Jurkat, Clone E6-1 (cell line): ENCODE measurements at places on chromosomes 1 and 21.

GRCh38 chr1:206472454-206472853 lies 2.2 kb downstream of the IKBKE start:
- DNase-seq: peak; percentile 32

GRCh38 chr1:158251163-158251562 lies 3.1 kb upstream of the CD1A start:
- DNase-seq: peak; percentile 67

- DNase-seq: no peak
These were observed 27.7 kb upstream of the DYRK1A start for GRCh38 chr21:37338671-37339551.

DNA sequence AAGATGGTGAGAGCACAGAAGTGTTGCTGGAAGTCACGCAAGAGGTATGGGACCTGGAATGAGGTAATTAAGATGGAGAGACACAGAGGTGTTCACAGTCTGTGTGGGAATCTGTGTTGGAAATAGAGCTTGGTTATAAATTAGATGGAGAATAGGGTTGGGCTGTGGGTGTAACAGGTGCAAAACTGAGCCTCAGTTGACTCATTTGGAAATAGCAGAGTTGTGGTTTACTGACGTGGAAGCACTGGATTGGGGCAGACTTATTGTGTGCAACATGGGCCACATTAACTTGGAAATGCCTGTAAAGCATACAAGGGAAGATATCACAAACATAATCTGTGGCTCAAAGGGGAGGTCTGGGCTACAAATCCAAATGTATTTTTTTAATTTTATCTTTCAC lies 13.0 kb downstream of the CAMSAP2 start:
- no peak for DNase-seq

GRCh38 chr1:65497256-65497830 lies 76.9 kb downstream of the LEPR start:
- DNase-seq: no peak

DNA sequence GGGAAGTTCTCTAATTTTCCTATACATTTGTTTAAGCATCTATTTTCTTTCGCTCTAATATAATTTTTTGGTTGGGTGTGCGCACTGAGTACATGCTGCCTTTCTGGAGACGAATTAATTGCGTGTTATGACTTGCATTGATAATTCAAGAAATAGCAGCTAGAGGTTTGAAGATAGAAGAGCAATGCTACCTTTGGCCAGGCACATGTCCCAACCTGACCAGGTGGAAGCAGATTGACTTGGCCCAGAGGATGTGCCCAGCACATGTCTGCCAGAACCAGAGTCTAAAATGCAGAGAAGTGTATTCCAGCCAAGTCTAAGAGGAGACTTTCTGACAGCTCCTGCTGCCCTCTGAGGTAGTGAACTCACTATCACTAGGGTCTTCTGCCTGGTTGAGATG lies 114.3 kb downstream of the SLC35F3 start:
- no peak for DNase-seq

- DNase-seq: no peak
These were observed 275.5 kb upstream of the RUNX1 start for GRCh38 chr21:35324372-35325220.

DNA sequence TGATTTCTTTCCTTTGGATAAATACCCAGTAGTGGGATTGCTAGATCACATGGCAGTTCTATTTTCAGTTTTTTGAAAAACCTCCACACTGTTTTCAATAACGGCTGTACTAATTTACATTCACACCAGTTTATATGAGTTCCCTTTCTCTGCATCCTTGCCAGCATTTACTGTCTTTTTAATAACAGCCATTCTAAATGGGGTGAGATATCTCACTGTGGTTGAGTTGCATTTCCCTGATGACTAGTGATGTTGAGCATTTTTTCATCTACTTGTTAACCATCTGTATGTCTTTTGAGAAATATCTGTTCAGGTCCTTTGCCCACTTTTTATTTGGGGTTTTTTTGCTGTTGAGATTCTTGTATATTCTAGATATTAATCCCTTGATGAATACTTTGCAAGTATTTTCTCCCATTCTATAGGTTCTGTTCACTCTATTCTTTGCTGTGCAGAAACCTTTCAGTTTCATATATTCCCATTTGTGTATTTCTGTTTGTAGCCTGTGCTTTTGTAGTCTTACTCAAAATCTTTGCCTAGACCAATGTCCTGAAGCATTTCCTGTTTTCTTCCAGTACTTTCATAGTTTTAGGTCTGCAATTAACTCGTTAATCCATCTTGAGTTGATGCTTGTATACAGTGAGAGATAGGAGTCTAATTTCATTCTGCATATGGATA lies 7.3 kb downstream of the HENMT1 start:
- DNase-seq: no peak

GRCh38 chr1:13730291-13730690 lies 30.3 kb downstream of the PRDM2 start:
- DNase-seq: no peak

- DNase-seq: peak; percentile 27
These were observed 95.9 kb downstream of the KCNJ15 start for GRCh38 chr21:38352536-38353219.

DNA sequence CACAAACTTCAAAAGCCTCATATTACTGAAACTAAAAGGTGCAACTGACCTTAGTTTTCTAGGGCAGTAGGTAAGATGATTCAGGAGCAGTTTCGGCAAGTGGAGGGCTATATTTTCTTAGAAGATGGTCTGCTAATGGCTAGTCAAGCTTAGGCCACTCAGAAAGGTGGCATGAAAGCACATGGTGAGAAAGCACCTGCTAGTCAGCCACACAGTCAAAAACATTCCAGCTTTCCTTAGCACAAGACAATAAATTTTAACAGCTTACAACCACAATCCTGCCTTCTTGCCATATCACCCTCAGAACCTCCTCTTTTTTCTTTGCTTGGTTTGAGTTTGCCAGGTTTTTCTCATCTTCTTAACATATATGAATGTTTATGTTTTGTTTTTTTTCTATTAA lies 81.1 kb upstream of the SLFNL1 start:
- DNase-seq: no peak

DNA sequence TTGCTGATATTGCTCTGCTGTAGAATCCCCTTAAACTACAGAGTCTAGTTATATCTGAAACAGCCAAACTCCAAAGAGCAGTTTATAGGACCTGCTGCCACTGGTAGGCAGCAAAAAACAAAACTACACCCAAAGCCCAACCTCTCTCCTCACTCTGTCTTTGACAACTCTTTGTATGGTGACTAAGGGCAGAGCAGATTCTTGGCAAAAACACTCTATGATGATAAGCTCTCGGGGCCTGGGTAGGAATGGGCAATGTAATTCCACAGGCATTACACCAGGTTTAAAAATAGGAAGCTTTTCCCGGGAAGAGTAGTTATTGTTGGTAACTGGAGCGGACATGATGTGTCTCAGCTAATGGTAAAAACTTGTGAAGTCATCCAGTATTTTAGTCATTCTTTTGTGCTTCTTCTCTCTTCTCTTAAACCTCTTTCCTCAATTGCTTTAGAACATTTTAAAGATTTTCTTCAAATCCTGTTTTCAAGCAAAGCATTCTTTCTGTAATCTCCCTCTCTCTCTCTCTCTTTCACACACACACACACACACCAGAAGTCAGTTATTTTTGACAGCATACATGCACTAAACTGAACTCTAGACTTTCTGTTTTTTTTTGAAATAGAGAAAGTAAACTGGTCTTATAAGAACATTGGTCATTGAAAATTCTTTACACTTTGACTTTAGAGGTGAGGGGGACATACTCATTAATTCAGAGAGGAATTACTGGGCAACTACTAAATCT lies 193.5 kb downstream of the PAPPA2 start:
- no peak for DNase-seq

GRCh38 chr1:178038372-178038771 lies 55.5 kb upstream of the RASAL2 start:
- no peak for DNase-seq

GRCh38 chr1:151313501-151313900 lies 13.7 kb downstream of the PI4KB start:
- no peak for DNase-seq

- DNase-seq: no peak
These were observed 4.7 kb downstream of the RIMKLA start for GRCh38 chr1:42385283-42385682.

DNA sequence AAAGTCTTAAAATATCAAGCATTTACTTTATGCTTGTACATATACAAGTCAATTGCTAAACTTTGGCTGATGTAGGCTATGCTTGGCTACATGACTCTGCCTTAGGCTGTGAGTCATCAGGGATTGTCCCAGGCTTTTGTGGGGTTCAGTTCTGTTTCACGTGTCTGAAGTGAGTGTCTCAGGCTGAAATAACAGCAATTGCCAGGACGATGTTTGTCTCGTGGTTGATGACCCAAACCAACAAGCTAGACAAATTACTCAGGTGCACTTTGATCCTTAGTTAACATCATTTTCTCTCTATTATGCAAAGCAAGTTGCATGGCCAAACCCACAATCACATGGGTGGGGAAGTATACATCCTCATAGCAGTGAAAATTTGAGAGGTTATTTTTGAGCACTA lies 410.1 kb downstream of the BRINP3 start:
- DNase-seq: no peak

GRCh38 chr1:41366455-41367287 lies 5.4 kb downstream of the FOXO6 start:
- DNase-seq: peak; percentile 37

GRCh38 chr1:55131801-55132200 lies 83.4 kb downstream of the USP24 start:
- DNase-seq: no peak

GRCh38 chr1:8660411-8660828 lies 157.0 kb downstream of the RERE start:
- DNase-seq: no peak

DNA sequence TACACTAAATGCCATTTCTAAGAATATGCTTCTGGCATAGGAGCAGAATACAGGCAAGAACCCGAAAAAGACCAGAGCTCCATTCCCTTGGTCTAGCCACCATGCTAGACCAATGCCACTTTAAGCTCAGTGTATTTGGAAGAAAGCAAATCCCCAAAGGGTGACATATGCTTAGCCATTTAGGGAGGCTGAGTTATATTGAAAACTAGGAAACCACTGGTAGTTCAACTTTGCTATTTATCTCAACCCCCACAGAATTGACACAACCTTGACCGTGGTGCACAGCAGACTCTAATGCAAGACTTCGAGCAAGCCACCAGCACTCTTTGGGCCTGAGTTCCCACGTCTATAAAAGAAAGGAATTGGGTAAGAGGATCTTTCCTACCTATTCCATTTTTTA lies 167.9 kb downstream of the ADSS2 start:
- no peak for DNase-seq

GRCh38 chr1:40692429-40692895 lies 958 bp downstream of the NFYC start:
- DNase-seq: no peak

DNA sequence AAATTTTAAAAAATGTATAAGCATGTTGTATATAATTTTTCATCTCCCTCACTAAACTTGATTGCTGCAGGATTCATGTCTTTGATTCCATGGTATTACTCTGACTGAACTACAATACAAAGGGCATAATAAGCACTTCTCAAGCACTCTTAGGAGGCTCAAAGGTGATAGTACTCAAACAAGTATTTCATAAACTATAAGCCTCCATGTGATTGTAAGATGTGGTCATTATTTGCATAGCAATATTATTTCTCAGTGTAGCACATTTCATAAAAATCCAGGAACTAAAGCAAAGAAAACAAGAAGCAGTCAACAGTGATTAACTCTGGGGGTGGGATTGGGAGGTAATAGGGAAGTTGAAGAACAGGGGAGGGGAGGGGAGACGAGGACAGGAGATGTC lies 106.2 kb upstream of the DPT start:
- no peak for DNase-seq

DNA sequence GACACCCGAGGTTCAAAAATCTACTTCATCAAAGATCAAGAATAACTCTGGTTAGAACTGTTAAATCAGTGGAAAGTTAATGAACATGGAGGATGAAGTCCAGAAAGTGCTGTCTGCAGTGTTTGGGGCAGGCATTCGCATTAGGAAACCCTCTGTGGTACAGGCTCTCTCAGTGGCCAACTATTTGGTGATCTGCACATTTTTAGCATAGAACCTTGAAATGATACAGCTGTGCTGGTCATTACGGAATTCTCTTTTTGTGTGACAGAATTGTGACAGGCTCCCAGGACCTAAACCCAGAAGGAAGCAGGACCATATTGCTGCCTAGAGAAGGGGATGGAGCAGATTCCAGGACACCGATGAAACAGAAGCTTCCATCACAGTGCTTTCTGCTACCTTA lies 89.0 kb downstream of the SLC45A1 start:
- DNase-seq: no peak

GRCh38 chr1:16464917-16465625 lies 24.5 kb downstream of the NECAP2 start:
- DNase-seq: no peak

- DNase-seq: no peak
These were observed 61.6 kb downstream of the NFIA start for GRCh38 chr1:61143821-61144424.

GRCh38 chr21:33019885-33020557 lies 5.7 kb upstream of the OLIG2 start:
- no peak for DNase-seq

DNA sequence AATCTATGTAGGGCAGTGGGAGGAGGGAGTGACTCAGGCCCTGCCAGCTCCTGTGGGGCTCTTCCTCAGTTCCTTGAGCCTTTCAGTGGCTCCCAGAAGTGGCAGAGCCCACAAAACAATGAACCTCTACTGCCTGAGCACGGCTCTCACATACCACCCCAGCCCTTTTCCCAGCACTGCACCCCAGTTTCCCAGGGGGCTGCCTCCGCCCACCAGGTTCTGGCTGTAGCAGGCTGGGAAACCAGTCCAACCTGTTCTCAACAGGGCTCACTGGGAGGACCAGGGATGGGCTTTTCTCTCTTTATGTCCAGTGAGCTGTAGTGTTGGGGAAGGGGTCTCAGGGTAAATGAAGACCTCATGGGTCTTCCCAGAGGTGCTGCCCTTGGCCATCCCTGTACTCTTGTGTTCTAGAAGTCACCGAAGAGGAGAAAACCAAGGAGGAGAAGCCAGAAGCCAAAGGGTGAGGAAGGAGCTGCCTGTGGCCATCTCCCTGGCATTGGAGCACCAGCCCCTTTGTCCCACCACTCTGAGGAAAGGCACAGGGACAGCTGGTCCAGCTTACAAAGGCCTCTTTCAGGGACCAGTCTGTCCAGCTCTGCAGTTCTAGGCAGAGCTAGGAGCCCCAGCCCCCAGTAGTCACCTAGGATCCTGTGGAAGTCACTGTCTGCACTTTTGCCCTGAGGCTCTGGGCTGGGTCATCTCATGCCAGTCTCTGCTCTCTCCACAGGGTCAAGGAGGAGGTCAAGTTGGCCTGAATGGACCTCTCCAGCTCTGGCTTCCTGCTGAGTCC lies 3.5 kb downstream of the MARCKSL1 start:
- DNase-seq: no peak

GRCh38 chr21:45642122-45642813 lies 1.3 kb upstream of the PCBP3 start:
- DNase-seq: no peak

DNA sequence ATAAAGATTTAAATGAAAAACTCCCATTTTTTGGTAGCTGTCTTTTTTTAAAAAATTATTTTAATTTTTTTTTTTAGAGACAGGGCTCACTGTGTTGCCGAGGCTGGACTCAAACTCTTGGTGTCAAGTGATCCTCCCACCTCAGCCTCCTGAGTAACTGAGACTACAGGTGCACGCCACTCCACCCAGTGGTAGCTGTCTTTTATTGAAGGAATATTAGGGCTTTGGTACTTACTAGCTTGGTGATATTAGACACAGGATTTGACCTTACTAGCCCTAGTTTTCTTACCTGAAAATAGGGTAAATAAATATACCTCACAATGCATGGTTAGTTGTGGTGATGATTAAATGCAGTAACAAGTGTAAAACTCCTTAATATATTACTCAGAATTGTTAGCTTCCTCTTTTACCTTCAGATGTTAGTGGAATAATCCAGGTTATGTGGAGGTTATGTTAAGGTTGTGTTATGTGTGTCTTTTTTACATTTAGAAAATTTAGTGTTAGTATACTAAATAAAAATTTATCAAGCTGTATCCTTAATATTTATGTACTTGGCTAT lies 66.8 kb downstream of the PHACTR4 start:
- no peak for DNase-seq
